ENCODE measurements at places on chromosomes 3 and 15.

- no peak for DNase-seq
Measured at GRCh38 chr3:161700998-161701397, 204.4 kb downstream of the OTOL1 start.

DNA sequence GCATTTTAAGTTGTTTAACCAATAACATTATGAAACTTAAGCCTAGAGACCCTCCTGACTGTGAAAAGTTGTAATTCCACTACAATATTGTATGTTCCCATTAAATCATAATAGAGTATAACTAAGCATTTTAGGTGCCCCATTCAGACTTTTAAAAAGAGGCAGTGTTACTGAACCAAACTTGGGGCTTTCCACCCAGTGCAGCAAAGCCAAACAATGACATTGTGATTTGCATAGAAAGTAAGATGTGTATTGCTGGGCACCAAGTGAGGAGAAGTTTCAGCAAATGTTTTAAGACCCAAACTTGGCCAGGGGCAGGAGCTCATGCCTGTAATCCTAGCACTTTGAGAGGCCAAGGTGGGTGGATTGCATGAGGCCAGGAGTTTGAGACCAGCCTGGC lies 706.2 kb downstream of the GRM7 start:
- DNase-seq: no peak

DNA sequence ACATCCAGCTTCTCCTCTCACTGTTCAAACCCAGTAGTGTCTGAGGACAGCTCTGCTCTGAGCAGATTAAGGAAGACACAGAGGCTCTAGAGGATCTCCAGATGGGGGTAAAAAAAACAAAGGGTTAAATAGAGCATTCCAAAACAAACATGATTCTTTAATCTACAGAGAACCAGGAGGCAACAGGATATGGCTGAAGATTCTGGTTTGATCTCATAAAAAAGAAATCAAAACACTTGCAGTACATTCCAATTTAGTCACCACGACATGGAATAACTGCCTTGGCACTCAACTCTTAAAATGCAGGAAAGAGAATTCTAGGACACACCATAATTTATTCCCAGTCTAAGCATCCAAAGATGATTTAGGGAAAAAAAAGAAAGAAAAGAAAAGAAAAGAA lies 32.0 kb downstream of the TM4SF4 start:
- peak; percentile 26 for DNase-seq

- DNase-seq: no peak
Measured at GRCh38 chr15:31098491-31098917, 3.0 kb downstream of the TRPM1 start.

- no peak for DNase-seq
Measured at GRCh38 chr3:24763393-24763792, 268.7 kb upstream of the THRB start.

Measured in AG20443 (cell line).